ENCODE measurements at places on chromosomes 2 and 18. TPM values are rescaled to one million over a fixed set of nuclear protein-coding genes. Genes with fewer than 3 reads are reported as not detected.

The CAB39 gene
- total RNA-seq, result 86.6 TPM

The IKZF2 gene
- total RNA-seq, result 1.7 TPM

The AQP12A gene
- not detected for total RNA-seq

The MOGAT1 gene
- not detected for total RNA-seq

The NAT8 gene
- total RNA-seq, result not detected

The SCN1A gene
- total RNA-seq, result not detected

The FASTKD2 gene
- total RNA-seq, result 21.4 TPM

The MTA3 gene
- total RNA-seq, result 31.9 TPM

The SKOR2 gene
- total RNA-seq, result not detected
